NCI-H524 (cell line): ENCODE measurements at places on chromosomes 2 and 18.
A peak's percentile ranks its signal among the peaks of the same experiment; 100 is the strongest.

DNA sequence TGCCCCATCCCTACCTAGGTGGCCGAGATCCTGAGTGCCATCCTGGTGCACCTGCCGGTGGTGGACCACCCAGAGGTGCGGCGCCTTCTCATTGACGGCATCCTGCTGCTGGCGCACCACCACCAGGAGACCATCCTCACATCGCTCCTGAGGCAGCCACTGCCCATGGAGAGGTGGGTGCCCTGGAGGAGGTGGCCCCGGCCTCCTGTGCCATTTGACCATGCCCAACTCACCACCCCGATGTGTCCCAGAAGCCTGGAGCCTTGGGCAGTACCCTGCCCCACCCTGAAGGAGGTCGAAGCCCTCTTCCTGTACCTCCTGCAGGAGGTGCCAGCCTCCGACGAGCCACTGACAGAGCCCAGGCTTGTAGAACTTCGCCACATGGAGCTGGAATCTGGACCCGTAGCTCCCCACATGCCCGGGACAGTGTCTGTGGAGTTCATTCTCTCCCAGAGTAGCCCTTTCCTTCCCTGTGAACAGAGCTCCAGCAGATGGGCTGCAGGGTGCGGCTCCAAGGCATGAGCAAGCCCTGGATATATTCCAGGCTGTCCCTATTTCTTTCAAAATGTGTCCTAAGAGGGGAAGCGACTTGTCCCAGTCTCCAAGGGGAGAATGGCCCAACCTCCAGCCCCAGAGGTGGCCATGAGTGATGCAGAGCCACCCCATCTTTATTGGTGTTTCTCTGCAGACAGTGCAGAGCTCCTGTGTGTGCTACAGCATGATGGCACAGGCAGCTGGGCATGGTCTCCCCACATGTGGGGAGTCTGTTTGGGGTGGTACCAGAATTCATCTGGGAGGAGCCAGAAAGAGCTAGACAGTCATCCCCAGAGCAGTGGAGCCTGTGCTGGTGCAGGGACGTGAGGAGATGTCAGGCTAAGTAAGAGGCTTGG is 34.2 kb downstream of the HJURP start:
- no peak for DNase-seq

DNA sequence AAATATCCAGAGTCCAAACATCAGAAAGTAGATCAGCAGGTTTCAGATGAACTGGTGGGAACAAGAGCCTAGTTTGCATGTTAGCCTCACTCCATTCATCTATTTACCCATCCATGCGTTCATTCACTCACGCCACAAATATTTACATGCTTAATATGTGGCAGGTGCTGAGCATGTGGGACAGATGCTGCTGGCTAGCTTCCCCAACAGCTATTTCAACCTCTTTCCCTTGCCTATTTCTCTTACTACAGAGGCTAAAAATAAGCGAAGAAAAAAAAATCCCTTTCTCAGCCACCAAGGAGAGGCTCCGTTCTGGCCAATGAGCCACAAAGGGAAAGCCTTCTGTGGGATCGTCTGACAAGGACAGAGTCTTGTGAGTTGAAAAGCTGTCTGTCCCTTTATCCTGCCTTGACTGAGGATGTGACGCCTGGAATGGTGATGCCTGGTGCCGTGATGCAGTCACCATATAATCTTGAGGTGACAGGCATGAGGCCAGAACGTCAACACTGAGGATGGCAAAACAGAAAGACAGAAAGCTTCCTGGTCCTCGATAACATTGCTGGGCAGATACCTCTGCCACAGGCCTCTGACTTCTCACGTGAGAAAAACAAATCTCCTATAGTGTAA is 78.2 kb downstream of the KCTD1 start:
- no peak for DNase-seq

DNA sequence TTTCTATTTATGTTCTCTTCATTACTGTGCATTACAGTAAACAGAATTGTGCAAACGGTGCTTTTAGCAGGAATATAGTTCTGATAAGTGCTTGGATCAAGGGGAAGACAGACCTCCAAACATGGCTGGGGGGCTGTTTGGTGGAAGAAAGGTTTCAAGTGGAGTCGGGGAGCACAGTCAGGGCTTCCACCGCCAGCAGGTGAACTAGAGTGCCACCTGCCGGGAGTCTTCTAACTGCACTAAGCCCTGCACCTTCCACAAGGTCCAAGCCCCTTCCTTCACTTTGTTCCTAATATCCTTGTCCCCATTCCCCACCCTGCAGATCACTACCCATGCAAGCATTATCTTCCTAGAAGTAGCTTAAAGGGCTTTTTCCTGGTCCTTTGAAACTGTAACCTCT is 11.1 kb downstream of the ONECUT2 start:
- no peak for DNase-seq

- peak; percentile 77 for DNase-seq
Measured at GRCh38 chr2:18149660-18150246, 271.3 kb downstream of the KCNS3 start.

GRCh38 chr2:118477111-118477862 is 370.2 kb downstream of the EN1 start:
- peak; percentile 86 for DNase-seq

GRCh38 chr18:58057291-58057965 is 13.4 kb downstream of the NEDD4L start:
- no peak for DNase-seq

GRCh38 chr2:126303113-126303512 is 352.8 kb upstream of the GYPC start:
- DNase-seq, result peak; percentile 62

DNA sequence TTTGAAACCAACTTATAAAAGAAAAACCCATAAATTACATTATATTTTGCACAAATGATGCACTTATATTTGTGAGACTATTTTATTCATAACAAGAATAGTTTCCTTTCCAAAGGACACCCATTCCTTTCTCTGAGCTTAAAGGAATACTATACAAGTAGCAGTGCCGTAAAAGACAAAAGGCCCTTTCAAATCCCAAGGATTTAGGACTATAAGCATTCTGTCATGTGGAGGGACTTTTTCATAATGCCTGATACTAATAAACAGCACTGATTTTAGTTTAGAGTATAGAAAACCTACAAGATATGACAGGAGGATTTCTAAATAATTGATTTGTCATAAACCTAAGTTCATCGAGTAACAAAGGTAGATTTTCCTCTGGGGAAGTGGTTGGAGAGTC is 1134.2 kb upstream of the ZEB2 start:
- DNase-seq, result no peak

GRCh38 chr2:100989666-100990065 is 12.4 kb upstream of the RPL31 start:
- DNase-seq, result no peak

GRCh38 chr2:173347305-173348168 is 7.1 kb upstream of the CDCA7 start:
- DNase-seq, result no peak

DNA sequence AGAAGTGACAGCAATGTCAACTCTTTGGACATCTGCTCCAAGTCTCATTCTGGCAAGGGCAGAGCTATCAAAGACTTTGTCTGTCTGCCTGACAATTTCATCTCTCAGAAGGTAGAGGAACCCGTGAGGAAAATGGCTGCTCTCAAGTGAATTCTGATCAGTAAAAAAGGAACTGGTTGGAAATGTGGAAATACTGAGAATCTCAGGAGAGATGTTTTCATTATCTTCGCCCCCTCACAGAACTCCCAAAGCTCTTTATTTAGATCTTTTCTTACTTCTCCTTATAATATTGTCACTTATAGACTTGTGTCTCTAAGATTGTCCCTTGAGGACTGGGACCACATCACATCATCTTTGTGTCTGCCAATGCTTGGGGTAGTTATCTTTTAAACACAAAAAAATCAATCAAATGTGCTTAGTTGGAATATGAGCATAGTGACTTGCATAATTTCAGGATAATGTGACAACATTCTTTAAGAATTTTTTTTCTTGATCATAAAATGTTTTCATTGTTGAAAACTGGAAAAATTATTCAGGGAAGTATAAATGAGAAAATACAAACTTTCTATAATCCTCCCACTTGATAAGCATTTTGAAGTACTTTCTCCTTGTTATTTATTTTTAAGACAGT is 68.2 kb upstream of the ITGB6 start:
- DNase-seq, result no peak
